Adipose tissue (tissue), 3 donors: ENCODE measurements at places on chromosomes 6 and 20. TPM values are rescaled to one million over a fixed set of nuclear protein-coding genes. Genes with fewer than 3 reads are reported as not detected.

PMEPA1 gene
- polyA plus RNA-seq, result 15.0 TPM

MACROD2 gene
- 0.98 TPM for polyA plus RNA-seq

THEMIS gene
- 0.12 TPM for polyA plus RNA-seq

KCNS1 gene
- polyA plus RNA-seq, result not detected

KIF13A gene
- polyA plus RNA-seq, result 21.8 TPM

RFX6 gene
- polyA plus RNA-seq, result 1.0 TPM

SEMG1 gene
- polyA plus RNA-seq, result not detected

CST1 gene
- polyA plus RNA-seq, result not detected

CLVS2 gene
- not detected for polyA plus RNA-seq

AK9 gene
- polyA plus RNA-seq, result 2.8 TPM

RHAG gene
- 0.03 TPM for polyA plus RNA-seq

CST4 gene
- not detected for polyA plus RNA-seq

SPDEF gene
- polyA plus RNA-seq, result 0.14 TPM

EEF1A2 gene
- 1.2 TPM for polyA plus RNA-seq

AKAP12 gene
- polyA plus RNA-seq, result 146 TPM

PSORS1C1 gene
- polyA plus RNA-seq, result 0.28 TPM

SALL4 gene
- polyA plus RNA-seq, result 0.11 TPM

MAP1LC3A gene
- 24.8 TPM for polyA plus RNA-seq

ZBTB12 gene
- polyA plus RNA-seq, result 5.2 TPM

CNKSR3 gene
- polyA plus RNA-seq, result 6.5 TPM

DEFB128 gene
- polyA plus RNA-seq, result not detected

BPIFB1 gene
- polyA plus RNA-seq, result 0.60 TPM

HLA-E gene
- polyA plus RNA-seq, result 363 TPM

CCDC170 gene
- polyA plus RNA-seq, result 0.05 TPM

BPIFB4 gene
- not detected for polyA plus RNA-seq

CDKN1A gene
- 540 TPM for polyA plus RNA-seq

LHFPL5 gene
- polyA plus RNA-seq, result not detected

HDDC2 gene
- 79.6 TPM for polyA plus RNA-seq

SLC32A1 gene
- not detected for polyA plus RNA-seq

GTF3C6 gene
- polyA plus RNA-seq, result 86.7 TPM

PRICKLE4 gene
- polyA plus RNA-seq, result 3.1 TPM

COL9A3 gene
- 5.1 TPM for polyA plus RNA-seq

MYB gene
- 0.05 TPM for polyA plus RNA-seq

GSTA3 gene
- not detected for polyA plus RNA-seq

MAS1 gene
- polyA plus RNA-seq, result not detected

TPBG gene
- 10.7 TPM for polyA plus RNA-seq

BNIP5 gene
- polyA plus RNA-seq, result 0.07 TPM

KHDC1L gene
- not detected for polyA plus RNA-seq

CD164 gene
- 98.8 TPM for polyA plus RNA-seq

FNDC11 gene
- 0.36 TPM for polyA plus RNA-seq

HLA-DQB2 gene
- polyA plus RNA-seq, result not detected

ADGRF1 gene
- polyA plus RNA-seq, result 0.13 TPM

PLCB1 gene
- polyA plus RNA-seq, result 12.7 TPM

JAG1 gene
- polyA plus RNA-seq, result 11.9 TPM

SIRPB2 gene
- 6.1 TPM for polyA plus RNA-seq

PPIL6 gene
- polyA plus RNA-seq, result 1.2 TPM

KIF25 gene
- 1.6 TPM for polyA plus RNA-seq
